ENCODE measurements at places on chromosomes 7 and 10.

DNA sequence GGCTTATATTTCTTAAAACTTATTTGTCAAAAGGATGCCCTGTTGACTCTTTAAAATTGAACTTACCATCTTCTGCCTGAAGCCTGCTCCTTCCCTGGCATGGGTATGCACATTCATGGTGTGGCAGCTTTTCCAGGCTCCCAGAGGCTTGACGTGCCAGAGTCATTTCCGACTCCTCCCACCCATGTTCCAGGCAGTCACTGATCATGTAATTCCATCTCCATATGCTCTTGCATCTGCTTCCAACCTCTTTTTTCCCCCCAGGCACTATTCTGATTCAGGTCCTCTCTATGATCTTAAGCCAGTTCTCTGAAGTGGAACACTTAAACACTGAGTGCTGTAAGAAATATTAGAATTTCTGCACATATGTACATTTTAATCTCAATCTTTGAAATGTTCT, 82.2 kb downstream of the CFAP58 start:
- DNase-seq: no peak

DNA sequence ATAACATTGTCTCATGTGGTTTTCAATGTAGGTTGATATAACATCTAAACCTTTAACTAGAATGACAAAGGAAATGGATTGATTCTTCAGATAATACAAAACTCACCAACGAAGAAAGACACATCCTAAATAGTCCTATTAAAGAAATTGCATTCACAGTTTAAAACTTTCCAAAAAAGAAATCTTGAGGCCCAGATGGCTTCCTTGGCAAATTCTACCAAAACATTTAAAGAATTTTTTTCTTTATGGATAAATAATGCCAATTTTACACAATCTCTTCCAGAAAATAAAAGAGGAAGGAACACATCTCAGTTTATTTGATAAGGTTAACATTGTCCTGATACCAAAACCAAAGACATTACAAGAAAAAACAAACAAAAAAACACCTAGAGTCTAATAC, 349.5 kb downstream of the CALN1 start:
- no peak for DNase-seq

DNA sequence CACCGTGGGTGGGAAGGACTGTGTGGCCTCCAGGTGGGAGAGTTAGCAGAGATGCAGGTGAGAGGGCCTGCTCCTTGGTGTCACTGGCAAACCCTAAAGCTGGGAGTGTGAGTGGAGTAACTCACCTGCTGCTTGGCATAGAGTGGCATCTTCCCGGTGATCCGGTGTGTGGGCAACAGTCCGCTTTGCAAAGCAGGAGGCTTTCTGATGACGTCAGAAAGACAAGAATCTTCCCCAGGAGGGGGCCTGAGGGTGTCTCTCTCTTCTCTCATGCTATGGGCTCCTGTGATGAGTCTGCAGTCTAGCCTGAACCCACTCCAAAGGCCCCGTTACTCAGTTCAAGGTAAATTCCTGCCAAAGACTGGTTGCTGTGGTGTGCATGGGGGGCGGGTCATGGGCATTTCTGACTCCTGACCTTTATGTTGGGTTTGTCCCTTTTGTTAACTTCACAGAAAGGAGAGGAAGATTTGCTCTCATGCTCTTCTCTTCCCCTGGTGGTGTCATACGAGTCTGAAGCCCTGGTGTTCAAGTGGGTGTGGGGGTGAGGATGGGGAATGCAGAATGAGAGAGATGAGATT, 187.9 kb downstream of the GATA3 start:
- DNase-seq: no peak

- DNase-seq: no peak
Observed at GRCh38 chr10:43681220-43681619, 32.5 kb upstream of the ZNF32 start.

Data from HL-60 (cell line).